Endothelial cell of umbilical vein (primary cell): ENCODE measurements at places on chromosomes 1 and 21.
A peak's percentile ranks its signal among the peaks of the same experiment; 100 is the strongest.

- DNase-seq = no peak
Observed at GRCh38 chr1:225155555-225155954, 226.1 kb downstream of the DNAH14 start.

GRCh38 chr1:84387480-84388163 lies 10.7 kb upstream of the DNASE2B start:
- DNase-seq = no peak

GRCh38 chr1:15962176-15962575 lies 13.7 kb downstream of the ZBTB17 start:
- DNase-seq = no peak

- DNase-seq = no peak
Observed at GRCh38 chr1:65939636-65940035, 146.9 kb downstream of the PDE4B start.

DNA sequence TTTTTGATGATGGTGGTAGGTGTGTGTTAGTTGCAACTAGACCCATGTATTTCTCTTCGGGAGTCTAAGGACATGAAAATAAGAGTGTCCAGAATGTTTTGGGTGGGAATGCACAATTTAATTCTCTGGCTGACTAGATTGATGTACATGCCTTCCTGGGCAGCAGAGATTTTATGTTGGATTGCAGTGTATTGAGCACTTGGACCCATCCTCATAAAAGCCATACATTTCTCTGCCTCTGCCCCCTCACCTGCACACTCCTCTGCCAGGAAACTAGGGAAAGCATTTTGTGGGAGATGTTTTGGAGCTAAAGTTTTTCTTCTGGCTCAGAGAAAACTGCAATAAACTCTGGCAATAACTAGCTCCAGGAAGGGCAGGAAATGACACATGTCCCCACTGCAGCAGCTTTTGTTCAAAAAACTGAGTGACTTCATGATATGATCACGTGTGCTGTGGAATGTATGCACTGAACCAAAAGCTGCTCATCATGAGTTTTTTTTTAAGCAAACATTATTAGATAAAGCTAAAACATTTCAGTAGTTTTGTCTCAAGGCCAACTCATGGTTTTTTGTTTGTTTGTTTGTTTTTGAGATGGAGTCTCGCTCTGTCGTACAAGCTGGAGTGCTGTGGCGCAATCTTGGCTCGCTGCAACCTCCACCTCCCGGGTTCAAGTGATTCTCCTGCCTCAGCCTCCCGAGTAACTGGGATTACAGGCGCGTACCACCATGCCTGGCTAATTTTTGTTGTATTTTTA lies 17.6 kb downstream of the RIT1 start:
- peak; percentile 93 for DNase-seq

- no peak for DNase-seq
Observed at GRCh38 chr1:147579532-147579931, 38.2 kb downstream of the BCL9 start.
